Mesenchymal stem cell (in vitro differentiated cells and primary cell): ENCODE measurements at places on chromosomes 12 and 14.

DNA sequence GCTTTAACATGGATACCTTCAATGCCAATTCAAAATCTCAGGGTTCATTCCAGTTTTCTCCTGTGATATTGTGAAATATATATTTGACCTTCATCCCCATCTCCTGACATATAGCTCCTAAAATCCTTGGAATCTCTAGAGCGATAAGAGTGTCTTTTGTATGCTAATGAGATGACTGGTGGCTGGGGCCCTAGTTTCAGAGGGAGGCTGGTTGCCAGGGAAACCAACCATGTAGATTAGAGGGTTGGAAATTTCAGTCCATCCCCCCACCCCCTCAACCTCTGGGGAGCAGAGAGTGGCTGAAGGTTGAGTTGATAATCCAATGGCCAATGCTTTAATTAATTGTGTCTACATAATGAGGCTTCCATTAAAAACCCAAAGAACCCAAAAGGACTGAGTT lies 59.4 kb downstream of the SDR9C7 start:
- DNase-seq: no peak

DNA sequence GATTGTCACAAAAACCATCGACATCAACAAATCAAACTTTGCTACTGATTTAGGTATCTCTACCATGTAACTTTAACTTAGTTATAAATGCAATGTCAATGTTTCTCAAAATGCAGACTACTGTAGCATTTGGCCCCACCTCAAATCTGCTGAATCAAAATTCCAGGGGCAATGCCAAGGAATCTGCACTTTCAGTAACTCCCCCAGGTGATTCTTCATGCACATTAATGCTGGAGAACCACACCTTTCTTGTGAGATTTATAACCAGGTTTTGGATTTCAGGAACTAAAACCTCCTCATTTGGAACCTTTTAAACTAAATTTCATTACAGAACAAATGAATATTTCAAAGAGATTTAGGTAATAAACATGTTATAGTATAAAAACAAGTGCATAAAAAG lies 4.9 kb downstream of the ATP2B1 start:
- DNase-seq: no peak

- DNase-seq: no peak
These were observed 11.1 kb upstream of the MYO1H start for GRCh38 chr12:109336593-109336992.

DNA sequence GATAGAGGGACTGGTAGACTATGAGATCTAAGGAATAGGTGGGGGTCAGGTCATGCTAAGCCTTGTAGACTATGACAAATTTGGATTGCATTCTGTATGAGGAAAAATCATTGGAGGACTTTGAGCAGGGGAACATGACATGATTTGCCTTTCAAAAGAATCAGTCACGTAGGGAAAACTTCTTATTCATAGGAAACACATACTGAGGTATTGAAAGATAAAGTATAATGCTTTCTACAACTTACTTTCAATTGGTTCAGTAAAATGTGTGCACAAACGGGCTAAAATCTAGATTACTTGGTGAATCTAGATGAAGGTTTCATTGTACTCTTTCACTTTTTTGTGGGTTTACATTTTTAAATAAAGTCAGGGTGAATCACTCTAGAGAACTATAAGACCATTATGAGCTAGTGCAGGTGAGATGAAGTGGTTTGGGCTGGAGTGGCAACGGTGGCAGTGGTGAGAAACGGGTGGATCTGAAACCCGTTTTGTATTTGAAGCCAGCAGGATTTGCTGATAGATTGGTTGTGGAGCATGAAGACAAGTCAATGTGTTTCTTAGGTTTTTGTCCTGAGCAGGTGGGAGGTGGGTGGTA lies 6.7 kb downstream of the BBS10 start:
- no peak for DNase-seq

GRCh38 chr12:131471946-131472732 lies 238.8 kb upstream of the SFSWAP start:
- no peak for DNase-seq

- DNase-seq: peak; percentile 98
These were observed 258.4 kb upstream of the HMGA2 start for GRCh38 chr12:65565601-65566560.

- no peak for DNase-seq
These were observed 337.4 kb upstream of the FKBP4 start for GRCh38 chr12:2457215-2457932.

DNA sequence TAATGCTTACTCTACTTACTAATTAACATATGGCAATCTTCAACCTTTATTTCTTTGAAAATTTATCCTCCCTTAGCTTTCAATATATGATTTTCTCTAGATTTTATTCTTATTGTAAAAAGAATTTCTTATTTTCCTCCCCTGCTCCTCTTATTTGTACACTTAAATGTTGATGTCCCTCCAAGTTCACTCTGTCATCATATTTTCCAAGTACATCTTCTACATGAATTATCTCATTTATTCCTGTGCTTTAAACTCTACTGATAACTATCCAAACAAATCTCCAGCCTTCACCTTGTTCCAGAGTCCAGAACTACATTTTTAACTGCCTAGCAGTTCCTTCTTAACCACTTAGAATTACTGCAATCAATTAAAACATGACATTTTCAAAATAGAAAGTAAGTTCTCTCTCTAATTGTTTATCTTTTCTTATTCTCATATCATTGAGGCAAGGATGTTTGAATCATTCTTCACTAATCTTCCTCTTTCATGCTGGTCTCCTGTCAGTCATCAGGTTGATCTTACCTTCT lies 261.6 kb upstream of the FAR2 start:
- peak; percentile 26 for DNase-seq
